ENCODE measurements at places on chromosomes 1 and 21.

DNA sequence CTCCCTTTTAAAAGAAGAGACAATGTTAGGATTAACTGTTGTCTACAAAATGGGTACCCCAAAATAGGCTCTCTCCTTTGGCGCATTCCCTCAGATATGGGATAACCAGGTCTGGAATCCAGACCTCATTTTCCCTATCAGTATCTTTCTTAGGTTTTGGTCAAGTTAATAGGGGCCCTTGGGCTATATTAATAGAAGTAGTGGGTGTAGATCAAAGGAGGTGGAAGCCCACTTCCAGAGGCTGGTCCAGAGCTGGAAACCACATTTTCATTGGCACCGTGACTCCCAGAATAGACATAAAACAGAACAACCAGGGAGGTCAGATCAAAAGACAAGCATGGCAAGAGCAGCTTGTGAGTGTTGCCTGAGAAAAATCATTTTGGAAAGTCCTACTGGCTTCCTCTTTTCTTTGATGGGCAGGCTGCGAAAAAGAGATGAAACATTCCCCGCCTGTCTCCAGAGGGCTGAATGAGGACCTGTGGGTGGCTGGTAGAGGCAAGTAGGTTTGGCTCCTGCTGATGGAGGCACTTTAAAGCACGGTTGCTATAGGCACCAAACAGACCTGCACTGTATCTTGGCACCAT, 25.8 kb upstream of the KIF21B start:
- no peak for DNase-seq

DNA sequence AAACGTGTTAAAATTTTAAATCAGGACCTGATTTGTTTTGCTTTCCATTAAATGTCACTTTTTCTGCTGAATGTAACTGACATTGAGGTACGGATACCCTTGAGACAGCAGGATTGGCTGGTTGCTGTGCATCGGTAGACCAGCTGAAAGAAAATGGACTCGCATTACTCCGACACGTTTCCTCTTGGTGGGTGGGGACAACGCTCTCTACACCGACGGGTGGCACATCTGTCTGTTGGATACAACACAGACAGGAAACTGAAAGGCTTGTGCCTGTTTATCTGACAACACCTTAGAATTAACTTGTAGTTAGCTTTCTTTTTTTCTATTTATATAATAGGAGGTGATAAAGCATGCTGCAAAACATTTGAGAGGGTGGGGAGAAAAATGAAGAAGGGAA, 19.4 kb downstream of the PRPF38A start:
- no peak for DNase-seq

- DNase-seq = no peak
Observed at GRCh38 chr1:942864-943533, 16.1 kb downstream of the NOC2L start.

- no peak for DNase-seq
Observed at GRCh38 chr1:182598296-182598695, 5.9 kb downstream of the RGS16 start.

DNA sequence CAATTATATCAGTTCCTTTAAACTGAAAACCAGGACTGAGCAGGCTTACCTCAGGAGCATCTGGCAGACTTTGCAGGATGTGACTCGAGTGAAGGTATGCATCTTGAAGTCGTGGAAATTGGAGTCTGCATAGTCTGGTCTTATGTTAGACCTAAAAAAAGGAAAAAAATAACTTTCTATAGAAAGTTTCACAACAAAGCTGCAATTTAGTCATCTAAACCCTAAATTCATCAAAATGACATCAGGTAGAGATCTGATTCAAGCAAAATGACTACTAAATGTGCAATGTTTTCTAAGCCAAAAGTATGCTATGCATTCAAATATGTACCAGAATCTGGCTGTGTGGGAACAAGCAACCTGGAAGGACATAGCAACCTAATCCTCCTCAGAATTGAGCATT, 260.1 kb downstream of the VAV3 start:
- DNase-seq = no peak

DNA sequence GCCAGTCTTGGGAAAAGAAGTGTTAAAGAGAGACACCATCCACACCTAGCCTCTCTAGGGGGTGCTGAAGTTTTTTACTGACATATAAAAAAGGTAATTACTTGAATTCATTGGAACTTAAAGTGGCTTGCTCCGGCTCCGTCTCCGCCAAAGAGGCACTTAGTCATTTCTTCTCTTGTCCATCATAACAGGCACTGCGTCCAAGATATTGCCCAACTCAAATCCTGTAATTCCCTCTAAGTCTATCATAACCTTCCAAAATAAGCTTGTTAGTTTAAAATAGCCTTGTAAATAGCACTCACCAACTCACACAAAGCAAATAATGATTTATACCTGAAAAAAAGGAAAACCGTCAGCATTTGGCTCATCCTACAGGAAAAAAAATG, 160.5 kb downstream of the ZBTB18 start:
- no peak for DNase-seq

DNA sequence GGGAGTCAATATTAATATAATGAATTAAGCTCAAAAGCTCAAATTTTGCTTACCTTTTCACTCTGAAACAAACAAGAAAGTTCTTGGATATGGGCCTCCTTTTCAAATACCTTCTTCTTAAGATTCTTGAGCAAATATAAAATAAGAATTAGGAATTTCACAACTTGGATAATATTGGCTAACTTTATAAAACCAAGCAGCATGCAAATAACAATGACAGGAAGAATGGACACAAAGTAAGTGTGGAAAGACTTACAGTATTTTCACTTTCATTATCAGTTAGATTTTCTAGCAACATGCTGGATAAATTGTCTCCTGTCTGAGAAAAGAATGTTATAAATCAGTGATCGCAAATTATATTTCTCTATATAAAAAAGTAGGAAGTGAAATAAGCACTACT, 13.2 kb downstream of the ODF2L start:
- no peak for DNase-seq

DNA sequence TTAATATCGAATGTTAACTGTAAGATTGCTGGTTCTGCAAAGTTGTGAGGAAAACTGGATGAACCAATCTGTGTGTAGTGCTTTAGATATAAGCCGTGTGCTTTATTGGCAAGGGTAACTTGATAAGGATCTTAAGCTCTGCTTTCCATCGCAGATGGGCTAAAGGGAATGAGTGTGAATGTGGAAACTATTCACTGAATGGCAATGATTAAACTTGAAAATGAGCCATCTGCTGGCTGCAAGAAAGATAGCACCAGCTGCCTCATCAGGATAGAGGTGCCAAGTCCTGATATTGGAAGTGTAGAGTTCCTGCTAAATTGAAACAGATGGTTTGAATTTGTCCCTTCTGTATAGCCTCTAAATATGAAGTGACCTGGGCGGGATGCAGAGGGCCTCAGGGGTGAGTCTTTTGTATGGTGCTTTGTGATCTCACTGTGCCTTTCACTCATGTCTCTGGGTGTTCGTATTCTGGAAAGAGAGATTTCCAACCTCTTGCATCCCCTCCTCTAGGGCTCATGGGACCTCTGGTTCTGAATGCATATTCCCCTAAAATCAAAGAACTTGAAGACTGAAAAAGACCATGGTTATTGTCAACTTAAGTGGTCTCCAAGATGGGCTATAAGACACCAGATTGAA, 9.2 kb downstream of the FCRL3 start:
- no peak for DNase-seq

DNA sequence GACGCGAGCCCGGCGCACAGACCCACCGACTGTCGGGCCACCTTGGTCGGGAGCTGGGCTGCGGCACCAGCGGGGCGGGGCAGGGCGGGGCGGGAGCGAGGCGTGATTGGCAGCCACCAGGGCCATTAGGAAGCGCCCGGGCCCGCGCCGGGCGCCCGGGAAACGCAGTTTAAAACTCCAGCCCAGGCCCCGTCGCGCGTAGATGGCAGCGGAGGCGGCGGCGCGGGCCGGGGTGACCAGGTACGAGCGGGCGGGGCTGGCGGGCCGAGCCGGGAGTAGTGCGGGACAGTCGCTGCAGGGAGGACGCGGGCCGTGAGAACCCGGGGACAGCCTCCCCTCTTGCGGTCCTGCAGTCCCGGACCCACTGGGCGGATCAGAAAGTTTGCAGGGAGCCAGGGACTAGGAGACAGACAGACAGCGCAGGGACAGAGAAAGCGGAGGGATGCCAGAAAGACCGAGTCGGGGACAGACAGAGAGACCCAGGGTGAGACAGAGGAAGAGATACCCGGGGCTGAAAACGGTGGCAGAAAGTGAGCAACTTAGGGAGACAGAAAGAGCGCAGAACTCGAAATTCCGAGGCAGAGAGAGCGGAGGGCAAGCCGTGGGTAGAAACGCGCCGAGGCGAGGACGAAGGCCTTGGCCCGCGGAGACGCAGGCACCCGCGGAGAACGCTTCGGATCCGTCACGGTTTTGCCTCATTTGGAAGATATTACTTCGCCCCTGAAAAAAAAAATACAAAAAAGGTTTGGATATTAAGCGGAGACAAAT, at the start of gene DMBX1:
Gene DMBX1, plus strand, starts transcription at position 199 of the 768 bp plus-strand sequence. CDS start 17,175 bp downstream, outside the sequence.
- DNase-seq = no peak

Measured in NCI-H524 treated with DMSO at 0.1 percent for 48 hours (cell line).